ENCODE measurements at places on chromosomes 11 and 22.
A peak's percentile ranks its signal among the peaks of the same experiment; 100 is the strongest.

DNA sequence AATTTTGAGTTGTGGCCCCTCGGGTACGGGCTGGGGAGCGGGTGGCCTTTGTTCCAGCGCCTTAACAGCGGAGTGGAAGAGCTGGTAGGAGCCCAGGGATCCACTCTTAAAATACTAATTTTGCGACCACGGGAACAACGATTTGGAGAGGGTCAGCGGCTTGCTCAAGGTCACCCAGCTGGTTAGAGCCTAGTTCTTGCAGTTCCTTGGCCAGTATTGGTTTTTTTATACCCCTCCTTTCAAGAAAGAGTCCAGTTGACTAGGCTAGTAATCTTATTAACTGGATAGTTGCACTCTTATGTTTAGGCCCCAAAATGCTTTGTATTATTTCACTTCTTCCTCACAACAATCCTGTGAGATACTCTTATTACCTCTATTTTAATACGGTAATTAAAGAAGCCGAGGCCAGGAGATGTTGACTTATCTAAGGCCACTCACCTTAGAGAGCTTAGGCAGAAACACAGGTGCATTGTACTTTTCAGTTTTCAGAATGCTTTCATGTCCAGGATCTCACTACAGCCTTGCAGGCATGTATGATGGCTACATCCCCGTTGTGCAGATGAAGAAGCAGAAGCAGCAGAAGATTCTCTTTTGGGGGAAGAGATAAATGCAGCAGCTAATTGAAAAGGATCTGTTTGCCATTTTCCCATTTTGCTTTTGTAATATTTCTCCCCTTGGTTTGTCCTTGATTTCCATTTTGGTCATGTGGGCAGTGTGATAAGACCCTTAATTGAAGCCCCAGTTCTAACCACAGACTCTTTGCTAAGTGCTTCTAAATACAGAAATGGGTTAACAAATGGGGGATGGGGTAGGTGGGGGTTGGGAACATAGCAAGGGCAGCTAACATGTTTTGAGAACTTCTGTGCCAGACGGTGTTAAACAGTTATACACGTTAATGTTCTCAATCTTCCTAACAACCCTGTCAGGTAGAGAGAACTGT is 1.4 kb downstream of the SREBF2 start:
- no peak for DNase-seq

DNA sequence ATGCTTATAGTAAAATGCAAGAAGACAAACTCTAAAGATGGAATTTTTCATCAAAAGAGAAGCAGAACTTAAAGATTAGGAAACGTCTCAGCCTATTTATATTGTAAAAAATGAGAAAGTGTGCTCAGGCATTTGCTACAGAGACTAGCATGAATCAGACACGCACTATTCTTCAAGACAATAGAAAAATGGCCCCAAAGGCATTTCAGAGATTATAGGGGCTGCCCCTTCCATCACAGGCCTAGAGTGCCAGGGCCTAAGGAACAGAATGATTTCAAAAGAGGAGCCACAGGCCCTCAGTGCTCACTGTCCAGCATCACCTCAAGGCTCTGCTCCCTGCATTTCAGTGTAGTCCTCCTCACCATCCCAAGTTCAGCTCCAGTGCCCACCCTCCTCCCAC is 27.5 kb downstream of the TNKS1BP1 start:
- DNase-seq, result no peak

DNA sequence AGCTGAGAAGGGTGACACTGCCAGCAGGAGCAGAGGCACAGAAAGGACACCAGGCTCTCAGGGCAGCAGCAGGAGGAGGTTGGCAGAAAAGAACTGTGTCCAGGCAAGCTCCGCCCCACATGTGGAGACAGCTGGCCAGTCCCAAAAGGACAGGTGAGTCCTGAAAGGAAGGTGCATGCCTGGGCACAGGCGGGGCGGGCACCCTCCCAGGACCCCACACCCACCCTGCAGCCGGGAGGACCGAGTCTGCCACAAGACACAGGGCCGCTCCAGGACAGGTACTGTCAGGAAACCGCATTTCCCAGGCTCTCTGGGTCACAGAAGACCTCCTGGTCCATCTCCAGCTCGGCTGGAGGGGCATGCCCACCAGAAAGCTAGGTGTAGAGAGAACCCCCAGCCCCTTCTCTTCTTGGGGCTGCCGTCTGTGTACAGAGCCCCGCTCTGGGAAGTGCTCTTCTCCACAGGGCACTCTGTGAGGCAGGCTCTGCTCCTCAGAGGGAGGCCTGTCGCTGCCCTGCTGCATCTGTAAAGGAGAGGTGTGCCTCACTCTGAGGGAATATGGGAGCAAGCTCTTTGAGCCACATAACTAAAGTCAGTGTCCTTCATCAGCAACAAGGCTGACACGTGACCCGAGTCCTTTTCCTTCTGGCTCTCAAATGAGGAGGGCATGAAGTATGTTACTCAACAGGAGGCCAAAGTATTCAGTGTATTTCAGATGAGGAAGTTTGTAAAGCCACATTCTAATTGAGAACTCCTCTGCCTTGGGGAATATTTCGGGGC is 50.5 kb downstream of the CLTCL1 start:
- DNase-seq, result no peak

GRCh38 chr11:63505857-63506528 is at the start of gene LGALS12:
Gene LGALS12, plus strand, starts transcription at chr11:63506084. Its CDS starts 375 bp downstream, at chr11:63506459.
- no peak for DNase-seq

GRCh38 chr11:88231894-88232482 is 56.7 kb upstream of the RAB38 start:
- peak; percentile 52 for DNase-seq

DNA sequence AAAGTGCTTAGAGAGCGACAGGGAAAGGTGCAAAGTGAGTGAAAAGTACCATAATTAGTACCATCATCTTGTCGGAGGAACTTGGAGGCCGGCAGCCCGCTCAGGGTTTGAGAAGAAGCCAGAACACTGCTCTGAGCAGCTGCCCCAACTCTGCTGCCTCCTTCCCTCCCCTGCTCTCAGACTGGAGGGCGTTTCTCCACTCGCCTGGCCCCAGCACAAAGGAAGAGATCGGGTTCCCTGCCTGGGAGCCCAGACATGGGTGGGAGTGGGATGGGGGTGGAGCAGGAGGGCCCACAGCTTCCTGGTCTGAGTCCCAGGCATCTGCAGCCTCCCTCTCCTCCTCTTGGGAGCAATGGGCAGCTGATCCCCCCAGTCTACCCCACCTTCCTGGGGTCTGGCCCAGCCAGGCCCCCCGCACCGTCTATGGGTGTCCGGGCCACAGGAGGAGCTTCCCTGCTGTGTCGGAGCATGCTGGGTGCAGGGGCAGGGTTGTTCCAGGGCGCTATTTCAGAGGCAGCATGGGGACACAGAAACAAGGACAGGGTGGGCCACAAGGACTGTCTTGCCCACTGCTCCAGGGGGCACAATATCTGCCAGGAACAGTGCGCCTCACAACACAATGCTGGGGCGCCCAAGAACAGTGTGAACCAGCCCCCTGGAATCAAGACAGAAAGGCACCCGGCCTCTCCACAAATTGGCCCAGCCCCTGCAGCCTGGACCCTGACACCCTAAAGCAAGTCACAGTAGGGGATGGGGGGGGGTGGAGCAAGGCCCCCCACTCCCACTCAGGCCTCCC is 4.8 kb downstream of the LIF start:
- no peak for DNase-seq

DNA sequence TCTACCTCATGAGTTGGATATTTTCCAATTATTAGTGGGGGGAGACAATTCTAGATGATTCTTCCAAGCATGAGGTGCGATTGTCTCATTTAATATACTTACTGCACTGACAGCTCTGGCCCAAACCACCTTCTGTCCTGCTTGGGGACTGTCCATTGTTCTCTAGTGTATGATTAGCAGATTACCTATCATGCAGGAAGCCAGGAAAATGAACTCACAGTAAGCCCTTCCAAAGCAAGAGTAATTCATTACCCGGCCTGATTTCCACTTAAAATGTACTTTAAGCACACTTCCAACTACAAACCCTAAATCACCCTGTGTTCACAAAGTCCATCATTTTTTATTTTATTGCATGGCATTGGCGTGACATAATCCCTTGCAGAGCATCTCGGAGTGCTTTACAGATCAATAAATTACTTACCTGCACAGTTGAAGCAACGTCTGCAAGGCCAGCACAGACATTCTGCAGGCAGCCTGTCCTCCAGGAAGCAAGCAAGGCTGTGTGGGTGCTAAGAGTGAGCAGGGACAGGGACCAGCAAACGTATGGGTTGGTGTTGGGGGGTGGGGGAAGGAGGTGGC is 838.2 kb downstream of the NTM start:
- no peak for DNase-seq

GRCh38 chr11:121059605-121060004 is 35.7 kb downstream of the TBCEL start:
- no peak for DNase-seq

GRCh38 chr22:21020802-21021429 is 6.0 kb downstream of the P2RX6 start:
- no peak for DNase-seq

DNA sequence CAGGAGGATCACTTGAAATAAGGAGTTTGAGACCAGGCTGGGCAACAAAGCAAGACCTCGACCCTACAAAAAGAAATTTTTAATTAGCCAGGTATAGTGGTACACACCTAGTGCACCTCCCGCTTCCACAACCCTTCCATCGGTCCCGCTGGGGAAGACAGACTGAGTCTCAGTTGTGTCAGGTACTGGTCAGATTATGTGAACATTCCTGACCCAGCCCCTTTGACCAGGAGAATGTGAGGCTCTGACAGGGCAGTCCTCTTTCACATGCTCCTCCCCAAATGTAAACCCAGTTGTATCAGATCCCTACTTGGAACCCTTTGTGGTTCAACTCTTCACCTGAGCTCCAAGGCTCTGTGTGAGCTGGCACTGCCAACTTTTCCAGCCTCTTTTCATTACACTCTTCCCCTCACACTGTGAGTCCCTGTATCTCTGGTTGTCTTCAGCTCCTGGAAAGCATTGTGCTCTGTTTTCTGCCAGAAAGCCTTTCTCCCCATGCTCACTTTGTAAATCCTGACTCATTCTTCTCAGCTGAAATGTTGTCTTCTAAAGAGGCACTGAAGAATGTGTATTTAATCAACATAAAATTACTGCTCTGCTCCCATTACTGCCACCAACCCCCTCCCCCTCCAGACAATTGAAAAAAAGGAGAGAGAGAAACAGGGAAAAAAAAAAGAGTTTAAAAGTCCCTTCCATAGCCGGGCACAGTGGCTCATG is 2.1 kb upstream of the TTLL12 start:
- no peak for DNase-seq

- DNase-seq, result no peak
These were observed 64.3 kb upstream of the NAV2 start for GRCh38 chr11:19648321-19648720.

- no peak for DNase-seq
These were observed 28.5 kb upstream of the RBX1 start for GRCh38 chr22:40922484-40923303.

GRCh38 chr22:31882971-31883370 is 61.4 kb upstream of the YWHAH start:
- no peak for DNase-seq

DNA sequence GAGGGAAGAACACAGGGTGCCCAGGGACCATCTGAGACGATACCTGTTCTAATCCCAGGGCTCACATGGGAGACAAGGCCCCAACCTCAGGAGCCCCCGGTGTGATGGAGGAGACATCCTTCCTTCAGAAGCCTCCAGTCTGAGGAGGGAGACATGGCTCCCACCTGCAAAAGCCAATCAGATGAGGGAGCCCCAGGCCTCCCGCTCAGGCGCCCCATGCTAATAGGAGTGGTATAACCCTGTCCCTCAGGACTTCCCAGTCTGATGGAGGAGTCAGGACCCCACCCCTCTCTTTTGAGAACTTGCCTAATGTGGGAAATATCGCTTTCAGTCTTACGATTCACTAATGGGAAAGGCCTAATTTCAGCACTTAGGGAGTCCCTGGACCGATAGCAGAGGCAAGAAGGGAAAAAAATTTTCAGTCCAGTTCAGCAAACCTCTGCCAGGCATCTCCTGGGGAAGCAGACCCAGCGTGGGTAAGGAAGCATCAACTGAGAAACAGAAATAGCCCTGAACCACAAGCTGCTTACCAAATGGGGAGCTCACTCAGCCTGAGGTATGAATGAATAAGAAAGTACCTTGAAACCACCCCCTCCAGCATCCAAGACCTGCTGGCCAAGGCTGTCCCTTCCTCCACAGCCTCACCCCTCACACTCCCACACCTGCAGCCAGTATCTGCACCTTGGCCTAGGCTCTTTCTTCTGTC is 5.9 kb downstream of the ARRB1 start:
- DNase-seq, result no peak

- no peak for DNase-seq
These were observed 33.3 kb upstream of the SORL1-AS1 start for GRCh38 chr11:121486054-121486453.

DNA sequence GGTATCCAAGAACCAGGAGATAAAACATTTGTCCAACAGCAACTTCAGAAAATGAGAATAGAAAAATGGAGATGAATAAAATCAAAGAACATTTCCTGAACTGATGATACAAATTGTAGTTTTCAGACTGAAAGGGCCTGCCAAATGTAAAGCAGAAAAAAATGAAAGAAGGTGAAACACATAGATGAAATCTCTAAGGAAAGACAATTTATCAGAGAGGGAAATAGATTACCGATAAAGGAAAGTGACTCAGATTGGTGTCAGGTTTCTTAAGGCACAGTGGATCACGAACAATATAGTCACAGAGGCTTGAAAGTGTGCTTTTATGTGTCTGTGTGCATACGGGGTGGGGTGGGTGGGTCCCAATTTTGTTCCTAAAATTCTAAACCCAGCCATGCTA is 4.1 kb upstream of the STT3A start:
- no peak for DNase-seq

GRCh38 chr11:123073343-123074057 is 11.6 kb upstream of the HSPA8 start:
- no peak for DNase-seq

- DNase-seq, result peak; percentile 38
These were observed 714 bp downstream of the TRIM29 start for GRCh38 chr11:120137187-120137610.

DNA sequence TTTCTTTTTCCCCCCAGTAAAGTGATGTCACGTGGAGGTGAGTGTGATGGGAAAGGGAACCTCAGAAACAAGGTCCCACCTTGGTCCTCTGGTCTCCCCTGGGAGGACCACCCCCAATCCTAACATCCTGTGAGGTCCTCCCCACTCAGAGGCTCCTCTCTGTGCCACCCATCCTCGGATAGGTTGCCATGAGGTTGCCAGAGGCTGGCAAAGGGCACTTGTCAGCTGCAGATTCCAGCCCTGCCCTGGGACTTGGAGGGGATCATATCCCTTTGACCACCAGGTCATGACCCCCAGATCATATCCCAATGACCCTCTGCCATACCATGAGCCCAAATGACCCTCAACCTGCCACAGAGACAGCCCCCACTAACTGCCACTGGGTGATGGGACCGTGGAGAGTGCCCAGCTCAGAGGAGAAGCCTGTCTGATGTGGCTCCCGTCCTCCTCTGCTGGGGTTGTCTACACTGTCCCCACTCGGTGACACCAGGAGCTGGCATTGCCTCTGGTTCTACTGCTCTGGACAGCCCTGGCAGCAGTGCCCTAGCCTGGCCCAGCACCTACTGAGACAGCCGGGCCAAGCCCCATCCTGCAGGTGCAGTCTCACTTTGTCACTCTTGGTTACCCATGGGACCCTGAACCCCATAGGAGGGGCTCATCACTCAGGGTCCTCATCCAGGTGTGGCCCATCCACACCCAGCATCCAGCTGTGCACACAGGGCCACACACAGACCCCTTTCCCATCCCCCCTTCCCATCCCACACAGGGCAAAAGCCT is 90.2 kb upstream of the KCNQ1OT1 start:
- no peak for DNase-seq

- peak; percentile 42 for DNase-seq
These were observed 734 bp downstream of the PPP1R14B start for GRCh38 chr11:64245797-64246620.

All from stimulated activated effector memory CD8-positive, alpha-beta T cell treated with anti-CD3 and anti-CD28 coated beads, Interleukin-12 subunit alpha, Interleukin-12 subunit beta, amount 100 ng/mL, for 72 hours (primary cell).